ENCODE measurements at places on chromosomes 12 and 14. TPM values are rescaled to one million over a fixed set of nuclear protein-coding genes. Genes with fewer than 3 reads are reported as not detected.

Gene R3HDM2
- 30.2 TPM for total RNA-seq

Gene PEBP1
- total RNA-seq: 98.1 TPM

Gene PPFIA2
- total RNA-seq: 5.4 TPM

Gene INHBC
- total RNA-seq: not detected

Gene ERP27
- 0.61 TPM for total RNA-seq

All from uterus (tissue), 4 donors.